ENCODE measurements at places on chromosomes 5 and 9.
A peak's percentile ranks its signal among the peaks of the same experiment; 100 is the strongest.

DNA sequence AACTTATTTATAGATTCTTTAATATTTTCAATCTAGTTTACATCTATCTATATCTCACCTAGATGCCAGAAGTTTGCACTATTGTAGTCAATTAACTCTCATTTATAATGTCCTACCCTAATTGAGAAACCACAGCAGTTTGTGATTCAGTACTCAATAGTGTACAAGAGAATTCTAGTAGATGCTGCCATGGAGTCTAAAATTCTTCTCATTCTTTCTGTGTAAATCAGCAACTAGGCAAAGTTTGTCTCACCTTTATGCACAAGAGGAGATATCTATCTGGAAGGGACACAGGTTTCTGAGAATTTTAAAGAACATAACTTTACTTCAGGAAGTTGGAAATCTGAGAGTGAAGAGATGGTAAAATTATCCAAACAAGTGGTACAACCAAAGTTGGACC is 173.0 kb upstream of the FBXL7 start:
- no peak for DNase-seq

GRCh38 chr5:115634343-115635132 is 8.7 kb upstream of the TMED7 start:
- DNase-seq = peak; percentile 80

DNA sequence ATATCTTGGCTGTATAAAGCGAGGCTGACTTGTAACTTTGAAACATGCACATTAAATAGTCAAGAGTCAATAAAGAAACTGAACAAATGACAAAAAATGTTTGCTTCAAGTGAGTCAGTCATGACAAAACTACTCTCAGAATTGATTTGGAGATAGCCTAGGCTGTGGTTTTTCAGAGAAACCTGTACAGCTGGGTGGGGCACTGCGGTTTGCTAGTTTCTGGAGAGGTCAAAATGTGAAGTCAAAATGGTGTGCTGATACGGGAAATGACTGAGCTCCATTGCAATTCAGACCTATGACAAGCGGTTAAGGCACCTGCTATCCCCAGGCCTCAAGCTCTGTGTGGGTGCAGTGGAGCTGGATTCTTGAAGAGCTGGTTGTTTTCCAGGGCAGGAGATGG is 10.3 kb upstream of the CD180 start:
- peak; percentile 74 for DNase-seq

GRCh38 chr5:116297296-116297814 is 212.5 kb downstream of the COMMD10 start:
- DNase-seq = no peak

DNA sequence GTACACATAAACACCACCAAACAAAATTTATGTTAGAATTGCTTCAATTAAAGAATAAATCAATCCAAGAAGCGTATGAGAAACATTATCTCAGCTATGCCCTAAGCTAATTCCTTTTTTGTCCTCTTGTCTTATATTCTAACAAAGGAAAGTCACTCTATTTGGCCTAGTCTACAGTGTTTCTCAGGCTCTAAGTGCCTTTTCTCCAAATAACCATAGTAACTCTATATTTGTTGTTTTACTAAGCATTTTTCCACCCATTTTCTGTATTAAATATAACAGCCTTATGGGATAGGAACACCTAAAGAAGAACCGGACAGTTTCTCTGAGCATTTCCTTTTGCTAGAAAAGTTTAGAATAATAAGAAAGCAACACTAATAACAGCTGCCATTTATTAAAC is 120.1 kb upstream of the MTAP start:
- DNase-seq = no peak

DNA sequence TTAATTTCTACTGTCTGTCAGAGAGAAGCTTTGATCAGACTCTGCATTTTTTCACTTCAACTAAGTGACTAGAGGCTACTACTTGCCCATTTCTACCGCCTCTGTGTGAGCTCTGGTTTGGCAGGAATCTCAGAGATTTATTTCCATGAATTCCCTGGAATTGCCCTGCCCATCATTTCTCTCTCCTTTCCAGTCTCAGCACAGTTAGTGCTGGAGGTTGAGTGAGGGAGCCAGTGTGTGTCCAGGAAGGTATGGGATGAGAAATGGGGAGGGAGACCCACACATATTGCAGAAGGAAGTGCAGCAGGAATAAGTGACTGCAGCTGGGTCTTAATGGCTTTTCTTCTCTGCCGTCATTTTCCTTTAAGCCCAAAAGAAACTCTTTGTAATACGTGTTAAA is 443.1 kb upstream of the ZNF462 start:
- DNase-seq = no peak

DNA sequence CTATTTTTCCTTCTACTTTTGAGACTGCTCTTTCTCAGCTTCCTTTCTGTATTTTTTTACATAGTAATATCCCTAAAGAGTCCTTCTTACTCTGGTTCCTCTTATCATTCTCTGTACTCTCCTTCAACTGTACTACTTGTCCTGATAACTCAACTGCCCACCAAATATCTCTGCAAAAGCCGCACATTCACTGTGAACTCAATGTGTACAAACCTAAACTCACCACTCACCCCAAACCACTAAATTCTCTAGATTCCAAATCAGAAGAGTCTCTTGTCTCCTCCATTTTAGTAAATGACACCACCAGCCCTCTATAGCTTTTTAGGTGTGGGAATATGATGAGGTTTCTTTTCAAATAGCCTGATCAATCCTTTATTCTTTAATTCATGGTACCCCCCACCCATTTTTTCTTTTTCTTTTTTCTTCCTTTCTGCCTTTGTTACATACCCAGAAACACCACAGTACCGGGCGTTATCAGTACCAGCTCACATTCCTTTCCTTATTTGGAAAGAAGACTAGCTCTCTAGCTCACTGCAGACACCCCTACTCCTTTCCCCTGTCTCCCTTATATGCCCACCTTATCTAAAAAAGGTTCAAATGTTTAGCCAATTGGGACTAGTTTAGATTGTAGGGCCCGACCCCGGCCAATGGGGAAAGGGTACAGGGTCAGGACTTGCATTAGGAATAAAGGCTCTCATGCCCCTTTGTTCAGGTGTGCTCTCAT is 63.1 kb upstream of the RANBP6 start:
- no peak for DNase-seq

DNA sequence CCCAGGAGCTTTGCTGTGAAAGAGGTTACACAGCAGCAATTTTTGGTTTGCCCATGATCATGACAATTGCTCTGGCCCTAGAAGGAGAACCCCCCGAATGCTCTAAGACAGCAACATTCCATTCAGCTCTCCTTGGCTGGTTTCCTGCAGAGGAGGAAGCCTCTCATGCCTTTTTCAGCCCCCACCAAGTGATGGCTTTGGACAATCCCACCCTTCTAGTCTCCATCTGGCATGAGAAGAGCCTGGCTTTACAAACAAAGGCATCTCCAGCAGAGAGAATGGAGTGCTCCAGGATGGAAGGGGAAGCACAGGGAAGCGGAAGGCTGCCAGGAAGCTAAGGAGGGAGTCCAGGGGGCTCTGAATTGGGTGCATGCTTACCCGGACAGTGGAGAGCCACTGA is 98.4 kb downstream of the CRB2 start:
- no peak for DNase-seq

DNA sequence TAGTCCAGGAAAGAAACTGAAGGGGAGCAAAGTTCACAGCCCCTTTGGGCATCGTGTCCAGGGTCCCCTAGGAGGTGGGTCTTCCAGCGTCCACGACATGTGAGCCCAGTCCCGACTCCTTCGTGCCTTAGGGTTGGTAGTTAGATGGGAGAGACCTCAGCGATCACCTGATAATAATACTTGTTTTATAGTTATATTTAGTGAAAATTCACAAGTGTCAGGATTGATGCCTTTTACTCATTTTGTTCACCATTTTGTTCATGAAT is 20.1 kb downstream of the SPAAR start:
- no peak for DNase-seq

- DNase-seq = peak; percentile 70
These were observed 40.0 kb upstream of the CDK5RAP2 start for GRCh38 chr9:120619751-120620655.

DNA sequence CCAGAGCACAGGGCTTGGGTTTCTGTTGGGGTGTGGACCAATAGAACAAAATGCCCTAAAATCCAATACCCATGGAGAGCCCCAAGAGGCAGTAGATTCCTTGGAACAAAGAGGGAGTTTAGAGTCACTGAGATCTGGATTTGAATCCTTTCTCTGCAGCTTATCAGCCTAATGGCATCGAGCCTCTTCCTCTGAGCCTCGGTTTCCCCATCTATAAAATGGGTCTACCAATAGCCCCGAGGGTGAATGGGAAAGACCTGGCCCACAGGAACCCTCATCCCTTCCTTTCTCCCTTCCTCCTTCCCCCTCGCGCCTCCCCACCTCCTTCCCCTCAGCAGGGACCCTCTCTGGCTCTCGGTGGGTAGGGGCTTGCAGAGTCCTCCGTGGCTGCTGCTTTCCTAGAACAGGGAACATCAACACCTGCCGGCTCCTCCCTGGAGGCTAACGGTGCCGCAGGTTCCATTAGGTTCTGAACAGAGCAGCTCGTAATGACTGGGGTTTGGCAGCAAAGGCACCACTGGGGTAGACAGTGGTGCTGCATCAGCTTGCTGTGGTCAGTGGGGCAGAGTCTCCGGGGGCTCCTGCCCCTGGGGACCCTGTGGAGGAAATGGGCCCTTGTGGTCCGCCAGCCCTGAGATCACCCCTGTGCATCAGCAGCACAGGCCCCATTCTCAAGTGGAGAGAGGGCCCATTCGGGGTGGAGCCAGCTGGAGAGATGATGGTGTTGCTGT is 40.3 kb downstream of the NEK6 start:
- DNase-seq = no peak

GRCh38 chr5:96780626-96781025 is 27.1 kb downstream of the ERAP1 start:
- no peak for DNase-seq

- DNase-seq = no peak
These were observed 6.7 kb downstream of the BRD3 start for GRCh38 chr9:134061019-134061687.

DNA sequence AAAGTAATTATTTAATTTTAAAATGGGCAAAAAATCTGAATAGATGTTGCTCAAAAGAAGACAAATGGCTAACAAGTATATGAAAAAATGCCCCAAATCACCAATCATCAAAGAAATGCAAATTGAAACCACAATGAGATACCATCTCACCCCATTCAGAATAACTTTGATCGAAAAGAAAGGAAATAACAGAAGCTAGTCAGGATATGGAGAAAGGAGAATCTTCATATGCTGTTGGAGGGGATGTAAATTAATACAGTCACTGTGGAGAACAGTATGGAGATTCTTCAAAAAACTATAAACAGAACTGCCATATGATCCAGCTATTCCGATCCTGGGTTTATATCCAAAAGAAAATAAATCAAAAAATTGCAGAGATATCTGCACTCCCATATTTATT is 418.5 kb upstream of the RGMB start:
- no peak for DNase-seq

GRCh38 chr5:10607666-10608073 is 43.8 kb downstream of the ANKRD33B start:
- DNase-seq = peak; percentile 48

DNA sequence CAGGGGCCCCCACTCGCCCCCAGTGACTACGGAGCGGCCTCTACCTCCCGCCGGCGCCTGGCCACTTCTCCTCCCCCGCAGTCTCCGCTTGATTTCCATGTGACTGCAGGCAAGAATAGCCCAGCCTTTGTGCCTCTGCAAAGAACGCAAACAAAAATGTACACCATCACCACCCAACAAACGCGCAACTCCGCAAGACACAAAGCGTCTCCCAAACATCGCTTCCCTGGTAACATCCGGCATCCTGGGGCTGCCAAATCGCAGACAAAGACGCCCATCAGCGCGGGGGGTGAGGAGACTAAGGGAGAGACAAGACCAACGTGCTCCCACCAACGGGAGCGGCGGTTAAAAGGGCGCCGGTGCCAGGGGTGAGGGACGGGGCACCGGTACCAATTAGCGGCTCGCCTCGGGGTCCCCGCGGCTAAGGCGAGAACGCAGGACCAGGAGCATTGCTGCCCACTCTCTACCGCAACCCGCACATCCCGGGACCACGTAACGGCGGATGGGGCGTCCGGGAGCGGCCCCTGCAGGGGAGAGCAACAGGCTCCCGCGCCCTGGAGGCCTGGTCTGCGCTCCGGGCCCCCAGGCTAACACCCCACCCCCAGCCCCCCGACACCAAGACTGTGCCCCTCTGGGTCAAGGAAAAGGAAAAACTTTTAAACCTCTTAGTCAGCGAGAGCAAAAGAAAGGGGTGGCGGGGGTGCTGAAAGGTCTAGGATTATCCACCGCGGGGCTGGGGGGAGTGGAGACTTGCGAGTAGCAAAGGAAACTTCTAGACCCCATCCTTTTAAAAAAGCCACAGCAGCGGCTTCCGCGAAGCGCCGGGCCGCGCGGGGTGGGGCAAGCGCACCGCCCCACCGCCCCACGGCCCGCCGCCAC is 885 bp downstream of the MPDZ start:
- DNase-seq = no peak

- DNase-seq = no peak
These were observed 66.7 kb downstream of the IQGAP2 start for GRCh38 chr5:76469656-76470290.

DNA sequence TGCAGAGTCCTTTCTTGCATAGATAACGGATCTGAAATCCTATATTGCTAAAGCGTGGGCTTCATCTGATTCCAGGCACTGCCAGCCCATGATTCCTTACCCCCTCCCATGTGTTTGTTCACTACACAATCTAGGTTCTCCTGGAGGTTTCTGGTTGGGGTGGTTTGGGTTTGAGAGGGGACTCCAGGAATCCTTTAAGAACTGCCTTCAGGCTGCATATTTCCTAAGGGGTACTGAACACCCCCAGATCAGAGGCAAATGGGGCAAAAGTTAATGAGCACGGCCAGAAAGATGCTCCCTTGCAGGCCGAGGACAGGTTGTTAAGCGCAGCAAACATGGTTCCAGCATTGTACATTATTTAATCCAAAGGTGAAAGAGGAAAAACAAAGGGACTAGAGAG is 9.9 kb downstream of the NR2F1 start:
- DNase-seq = no peak

- no peak for DNase-seq
These were observed 53.0 kb upstream of the BOD1 start for GRCh38 chr5:173669483-173669882.

- no peak for DNase-seq
These were observed 123.2 kb upstream of the KIF2A start for GRCh38 chr5:62182802-62183201.

DNA sequence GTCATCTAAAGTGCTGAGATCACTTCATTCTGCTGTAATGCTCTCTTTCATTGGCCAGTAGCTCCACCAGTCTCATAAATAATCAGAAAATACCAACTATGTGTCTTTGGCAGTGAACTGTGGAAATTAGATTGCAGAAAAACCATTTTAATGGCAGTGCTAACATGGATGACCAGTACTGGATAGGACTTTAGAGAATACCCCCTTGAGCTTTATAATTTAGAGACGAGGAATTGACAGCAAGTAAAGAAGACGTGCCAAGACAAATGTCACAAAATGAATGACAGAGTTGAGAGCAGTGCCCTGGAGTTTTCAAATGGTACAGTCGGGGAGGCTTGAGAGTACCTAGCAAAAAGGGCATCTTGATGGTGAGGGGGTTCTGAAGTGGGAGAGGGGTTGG is 5.8 kb downstream of the MSANTD3 start:
- no peak for DNase-seq
